ENCODE measurements at places on chromosomes 2 and 18.

DNA sequence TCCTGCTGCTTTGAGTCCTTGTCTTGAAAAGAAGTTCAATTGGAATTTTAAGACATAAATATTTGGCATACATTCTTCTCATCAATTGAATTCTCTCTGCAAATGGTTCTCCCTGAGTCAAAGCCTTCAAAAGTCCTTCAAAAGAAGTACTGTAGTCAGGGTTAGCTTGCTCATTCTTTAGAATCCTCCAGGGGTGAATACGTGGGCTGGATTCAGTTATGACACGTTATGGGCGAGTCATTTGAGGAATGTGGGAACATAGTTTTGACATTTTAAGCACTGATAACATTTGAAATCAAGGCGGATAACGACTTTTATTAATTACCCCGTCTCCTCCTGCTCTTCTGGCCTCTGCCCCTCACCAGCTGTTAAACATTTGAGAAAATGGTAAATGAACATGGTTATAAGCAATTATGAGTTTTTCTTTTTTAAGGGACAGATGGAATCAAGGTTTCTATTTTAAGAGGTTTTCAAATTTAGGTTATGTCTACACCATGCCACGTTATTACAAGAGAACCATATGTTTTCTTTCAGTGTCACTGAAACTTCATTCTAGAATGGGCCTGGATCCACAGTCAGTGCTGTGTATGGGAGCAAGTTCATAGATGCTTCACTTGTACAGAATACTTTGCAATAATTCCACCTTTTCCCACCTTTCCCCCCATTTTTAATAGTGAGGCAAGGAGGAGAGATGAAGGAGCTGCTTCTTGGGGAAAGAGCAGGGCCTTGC, 273.1 kb downstream of the TSN start:
- no peak for DNase-seq

DNA sequence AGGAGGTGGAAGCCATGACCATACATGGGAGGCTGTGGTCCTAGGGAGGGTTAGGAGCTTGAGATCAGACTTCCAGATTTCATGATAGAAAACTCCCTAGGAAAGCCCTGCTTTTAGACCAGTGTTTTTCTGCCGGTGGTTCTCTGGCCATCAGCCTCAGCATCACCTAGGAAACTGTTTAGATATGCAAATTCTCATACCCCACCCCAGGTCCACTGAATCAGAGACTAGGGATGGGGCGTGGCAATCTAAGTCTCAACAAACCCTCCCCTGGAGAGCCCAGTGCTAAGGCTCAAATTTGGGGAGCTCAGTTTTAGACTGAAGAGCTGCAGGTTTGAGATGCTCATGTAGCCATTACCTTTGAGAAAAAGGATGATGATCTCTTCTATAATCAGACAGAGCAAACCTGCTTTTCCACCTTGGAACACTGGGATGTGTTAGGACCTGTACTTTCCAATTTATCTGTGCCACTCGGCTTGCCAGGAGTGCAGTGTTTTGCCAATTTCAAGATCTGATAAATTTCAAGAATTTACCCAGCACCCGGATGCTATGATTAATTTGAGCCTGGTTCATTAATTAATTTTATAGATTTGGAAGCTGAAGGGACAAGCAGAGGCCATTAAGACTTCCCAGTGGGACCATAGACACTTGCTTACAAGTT, 31.5 kb upstream of the LYPD6B start:
- peak; percentile 45 for DNase-seq

DNA sequence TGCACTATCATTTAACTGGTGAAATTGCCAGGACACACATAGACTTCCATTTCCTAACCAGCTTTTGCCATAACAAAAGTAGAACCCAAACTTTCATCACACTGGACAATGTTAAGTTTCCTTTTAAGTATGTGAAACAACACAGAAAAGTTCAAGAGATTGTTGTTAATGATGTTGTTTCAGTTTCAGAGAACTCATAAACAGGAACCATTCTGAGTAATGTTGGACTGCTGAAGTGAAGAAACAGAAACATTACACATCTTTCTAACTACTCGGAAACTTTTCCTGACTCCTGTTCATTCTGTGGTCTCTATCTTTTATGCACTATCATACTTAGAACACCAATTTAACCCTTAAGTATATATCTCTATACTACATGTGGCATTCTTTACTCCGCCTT, 179.2 kb downstream of the RIT2 start:
- no peak for DNase-seq

DNA sequence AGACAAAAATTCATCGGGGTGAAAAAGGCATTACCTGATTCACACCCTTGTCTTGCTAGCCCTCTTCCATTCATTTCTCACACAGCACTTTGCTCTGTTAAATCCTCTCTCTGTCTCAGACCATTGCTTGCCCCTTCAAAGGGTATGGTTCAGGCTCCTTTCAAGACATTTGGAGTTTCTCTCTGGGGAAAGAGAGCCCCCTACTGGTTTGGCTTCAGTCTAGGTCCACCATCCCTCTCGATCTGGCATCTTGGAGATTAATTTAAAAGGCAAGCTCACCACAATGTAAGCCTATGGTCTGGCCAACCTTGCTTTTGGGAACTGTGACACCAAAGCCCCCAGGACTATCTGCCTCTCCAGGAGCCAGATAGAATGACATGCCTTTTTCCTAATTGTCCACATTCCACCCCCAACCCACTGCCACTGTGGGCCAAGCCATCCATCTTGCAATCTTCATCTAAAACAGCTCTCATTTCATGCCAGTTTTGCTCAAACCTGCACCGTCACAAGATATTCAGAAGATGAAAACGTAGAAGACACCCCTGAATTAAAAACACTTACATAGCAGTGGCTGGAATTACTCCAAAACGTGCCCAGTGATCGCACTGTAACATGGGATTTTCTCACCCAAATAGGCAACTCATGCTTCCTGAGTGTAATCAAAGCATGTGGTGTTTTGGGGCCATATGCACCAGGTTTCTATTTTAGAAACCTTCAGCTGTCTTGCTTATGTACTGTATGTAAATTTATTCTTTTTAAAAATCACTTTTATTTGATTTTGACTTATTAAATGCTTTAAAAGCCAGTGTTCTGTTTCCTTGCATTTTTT, 93.9 kb downstream of the FARSB start:
- no peak for DNase-seq

DNA sequence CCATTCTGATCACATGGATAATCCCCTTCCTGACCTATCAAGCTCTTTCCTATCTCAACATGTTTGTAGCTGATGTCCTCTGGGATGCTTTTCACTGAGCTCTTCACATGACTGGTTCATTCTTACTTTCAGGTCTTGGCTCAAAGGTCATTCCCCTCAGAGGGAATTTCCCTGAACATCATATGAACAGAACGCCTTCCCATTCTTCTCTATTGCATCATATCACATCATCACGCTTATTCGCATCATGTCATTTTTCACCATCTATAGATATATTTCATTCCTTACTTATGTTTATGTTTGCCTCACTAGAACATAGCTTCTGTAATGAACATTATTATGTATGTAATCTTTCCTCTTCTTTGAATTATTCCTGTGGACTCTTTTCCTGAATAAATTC, 178.9 kb upstream of the APCDD1 start:
- no peak for DNase-seq
